Mucosa of gallbladder (tissue), 1 donor: ENCODE measurements at places on chromosomes 6 and 20. TPM values are rescaled to one million over a fixed set of nuclear protein-coding genes. Genes with fewer than 3 reads are reported as not detected.

GRCh38 chr6:128438393-128438792, 82.0 kb downstream of the PTPRK start:
- no peak for DNase-seq

DNA sequence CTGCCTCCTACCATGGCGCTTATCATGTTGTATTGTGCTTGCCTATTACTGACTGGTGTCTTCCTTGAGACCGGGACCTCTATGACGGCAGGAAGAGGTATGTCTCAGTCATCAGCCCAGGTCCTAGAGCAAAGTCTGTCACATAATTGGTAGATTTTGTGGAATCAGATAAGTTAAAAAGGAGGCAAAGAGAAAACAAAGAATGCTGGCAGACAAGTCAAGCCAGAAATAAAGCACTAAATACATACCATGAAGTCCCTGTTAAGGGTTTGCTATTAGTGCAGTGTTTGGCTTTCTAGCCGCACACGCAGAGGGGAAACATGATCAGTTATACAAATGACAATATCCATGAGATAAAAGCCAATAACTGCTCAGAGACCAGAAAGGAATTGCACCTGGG, 6.0 kb downstream of the TOMM34 start:
- no peak for DNase-seq

GRCh38 chr6:161917645-161918044, 643.8 kb upstream of the AGPAT4 start:
- no peak for DNase-seq

HSF2 gene
- total RNA-seq, result 9.3 TPM

DNA sequence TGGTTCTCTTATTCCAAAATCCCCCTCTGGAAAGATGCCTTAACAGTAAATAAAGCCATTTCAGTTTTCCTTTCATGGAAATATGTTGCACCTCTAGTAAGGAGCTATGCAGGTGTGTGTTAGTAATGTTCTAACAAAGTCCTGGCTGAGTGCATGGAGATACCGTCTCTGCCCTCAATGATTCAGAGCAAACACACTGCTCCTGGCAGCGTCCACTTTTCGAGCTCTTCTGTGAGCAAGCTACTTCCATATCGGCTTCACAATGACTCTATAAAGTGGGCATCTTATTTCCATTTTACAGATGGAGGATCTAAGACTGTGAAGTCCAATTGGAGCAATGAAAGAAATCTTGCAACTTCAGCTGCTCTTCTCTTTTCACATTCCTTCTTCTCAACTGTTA, 3.1 kb downstream of the KLHL32 start:
- DNase-seq, result no peak

VNN1 gene
- total RNA-seq, result 62.1 TPM

VGLL2 gene
- total RNA-seq, result not detected

GRCh38 chr6:159762681-159763293, 942 bp downstream of the ACAT2 start:
- peak; percentile 15 for DNase-seq
